ENCODE measurements at places on chromosomes 1 and 21.

DNA sequence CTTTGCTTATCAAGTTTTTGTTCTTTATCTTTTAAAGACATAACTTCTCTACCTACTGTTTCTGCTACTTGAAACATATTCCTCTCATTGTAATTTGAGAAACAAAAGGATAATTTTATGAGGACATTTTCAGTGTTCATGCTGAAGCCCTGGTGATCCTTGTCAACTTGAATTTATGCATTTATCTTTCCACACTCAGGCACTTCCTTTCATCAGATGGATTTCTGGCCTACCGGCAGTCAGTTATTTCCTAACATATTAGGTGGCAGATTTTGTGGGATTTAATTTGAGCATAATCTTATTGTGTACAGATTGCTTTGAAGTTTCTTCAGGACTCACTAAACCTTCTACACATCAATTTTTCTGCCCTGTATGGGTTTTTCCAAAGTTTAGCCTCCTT lies 75.0 kb downstream of the RGL1 start:
- DNase-seq = no peak

DNA sequence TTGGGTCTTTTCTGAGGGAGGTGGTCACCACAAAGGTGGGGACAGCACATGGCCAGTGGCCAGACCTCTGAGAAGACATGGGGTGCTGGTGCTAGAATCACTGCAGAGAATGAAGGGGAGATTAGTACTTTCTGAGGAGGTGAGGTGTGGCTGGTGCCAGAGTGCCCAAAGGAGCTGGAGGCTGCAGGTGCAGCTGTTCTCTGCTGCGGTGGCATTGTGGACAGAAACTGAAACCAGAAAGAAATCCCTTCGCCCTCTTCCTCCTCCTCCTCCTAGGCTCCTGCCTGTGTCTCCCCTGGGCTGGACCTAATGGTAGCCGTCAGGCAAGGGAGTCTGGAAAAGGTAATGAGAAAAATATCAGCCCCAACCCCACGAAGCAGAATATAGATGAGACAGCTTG lies 261.7 kb downstream of the TM2D1 start:
- no peak for DNase-seq

DNA sequence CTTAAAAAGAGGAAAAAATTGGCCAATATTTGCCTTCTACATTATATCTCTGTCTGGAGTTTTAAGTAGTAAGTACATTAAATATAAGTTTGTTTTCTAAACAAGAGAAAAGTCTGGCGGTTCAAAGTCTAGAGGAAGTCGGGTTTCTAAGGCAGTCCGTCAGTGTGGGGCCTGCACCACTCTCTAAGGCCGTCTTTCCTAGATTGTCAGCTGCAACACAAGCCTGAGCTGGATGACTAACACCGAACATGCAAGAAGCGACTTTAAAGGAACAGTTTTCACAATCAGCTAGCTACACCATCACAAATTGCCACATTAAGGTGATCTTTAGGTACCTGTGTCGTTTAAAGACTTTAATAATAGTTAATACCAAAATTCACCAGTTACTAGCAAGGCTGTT lies 19.6 kb downstream of the CCSAP start:
- DNase-seq = no peak

DNA sequence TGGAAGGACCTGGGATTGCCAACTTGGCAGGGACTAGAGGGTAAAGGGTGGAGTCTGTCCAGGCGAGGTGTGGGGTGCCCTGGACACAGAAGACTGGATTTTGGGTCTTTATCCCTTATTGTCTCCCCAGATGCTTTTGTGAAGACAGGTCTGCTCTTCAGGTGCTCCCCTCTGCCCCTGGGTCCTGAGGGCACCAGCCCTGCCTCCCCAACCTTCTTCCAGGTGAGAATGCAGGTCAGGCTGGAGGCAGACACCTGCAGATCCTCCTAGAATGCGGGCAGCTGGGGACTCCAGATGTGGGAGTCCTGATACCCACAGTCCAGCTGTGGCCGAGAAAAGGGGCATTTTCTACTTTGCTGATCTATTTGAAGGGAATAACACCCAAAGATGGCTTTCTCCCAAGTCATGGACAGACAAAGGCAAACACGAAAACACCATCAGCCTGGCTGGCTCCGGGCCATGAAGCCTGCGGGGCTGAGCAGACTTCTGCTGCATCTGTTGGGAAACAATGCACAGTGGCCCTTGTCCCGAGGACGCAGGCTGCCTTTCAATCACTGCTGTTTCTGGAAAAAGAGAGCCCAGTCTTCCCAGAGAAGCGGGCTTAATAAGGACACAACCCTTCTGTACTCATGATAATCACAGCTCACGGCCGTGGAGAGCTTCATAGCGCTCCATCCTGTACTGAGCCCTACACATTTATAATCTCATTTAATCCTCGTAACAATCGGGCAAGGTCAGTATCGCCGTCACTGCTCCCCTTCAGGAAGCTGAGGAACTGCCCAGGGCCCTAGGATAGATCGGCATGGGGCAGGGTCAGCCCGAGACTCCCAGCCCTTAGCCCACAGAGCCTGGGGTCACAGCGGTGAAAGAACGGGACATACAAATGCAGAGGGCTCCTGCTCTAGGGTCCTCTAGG lies 62.0 kb upstream of the ABCG1 start:
- DNase-seq = no peak

DNA sequence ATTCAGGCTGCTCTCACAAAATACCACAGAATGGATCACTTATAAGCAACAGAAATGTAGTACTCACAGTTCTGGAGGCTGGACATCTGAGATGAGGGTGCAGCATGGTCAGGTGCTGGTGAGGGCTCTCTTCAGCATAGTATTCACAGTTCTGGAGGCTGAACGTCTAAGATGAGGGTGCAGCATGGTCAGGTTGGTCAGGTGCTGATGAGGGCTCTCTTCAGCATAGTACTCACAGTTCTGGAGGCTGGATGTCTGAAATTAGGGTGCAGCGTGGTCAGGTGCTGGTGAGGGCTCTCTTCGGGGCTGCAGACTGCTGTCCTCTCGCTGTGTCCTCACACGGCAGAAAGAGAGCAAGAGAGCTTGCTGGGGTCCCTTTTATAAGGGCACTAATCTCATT lies 17.1 kb downstream of the PDZK1IP1 start:
- no peak for DNase-seq

GRCh38 chr1:109822749-109823542 lies 59.2 kb upstream of the EPS8L3 start:
- DNase-seq = no peak

DNA sequence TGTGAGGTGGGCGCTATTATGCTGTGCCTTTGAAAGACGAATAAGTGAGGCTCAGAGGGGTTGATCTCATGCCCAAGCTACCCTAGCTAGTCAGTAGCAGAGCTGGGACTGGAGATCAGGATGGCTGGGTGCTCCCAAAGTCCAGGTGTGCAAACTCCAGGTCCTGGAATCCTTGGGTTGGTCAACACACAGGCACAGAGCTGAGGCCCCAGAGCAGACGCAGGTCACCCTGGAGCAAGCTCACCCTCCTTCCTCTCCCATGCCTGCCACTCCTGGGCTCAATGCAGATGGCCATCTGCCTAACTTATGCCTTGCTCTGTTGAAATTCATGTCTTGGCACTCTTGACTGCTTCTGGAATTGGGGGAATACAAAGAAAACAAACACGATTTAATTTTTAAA lies 587.2 kb downstream of the PTPRU start:
- DNase-seq = no peak

DNA sequence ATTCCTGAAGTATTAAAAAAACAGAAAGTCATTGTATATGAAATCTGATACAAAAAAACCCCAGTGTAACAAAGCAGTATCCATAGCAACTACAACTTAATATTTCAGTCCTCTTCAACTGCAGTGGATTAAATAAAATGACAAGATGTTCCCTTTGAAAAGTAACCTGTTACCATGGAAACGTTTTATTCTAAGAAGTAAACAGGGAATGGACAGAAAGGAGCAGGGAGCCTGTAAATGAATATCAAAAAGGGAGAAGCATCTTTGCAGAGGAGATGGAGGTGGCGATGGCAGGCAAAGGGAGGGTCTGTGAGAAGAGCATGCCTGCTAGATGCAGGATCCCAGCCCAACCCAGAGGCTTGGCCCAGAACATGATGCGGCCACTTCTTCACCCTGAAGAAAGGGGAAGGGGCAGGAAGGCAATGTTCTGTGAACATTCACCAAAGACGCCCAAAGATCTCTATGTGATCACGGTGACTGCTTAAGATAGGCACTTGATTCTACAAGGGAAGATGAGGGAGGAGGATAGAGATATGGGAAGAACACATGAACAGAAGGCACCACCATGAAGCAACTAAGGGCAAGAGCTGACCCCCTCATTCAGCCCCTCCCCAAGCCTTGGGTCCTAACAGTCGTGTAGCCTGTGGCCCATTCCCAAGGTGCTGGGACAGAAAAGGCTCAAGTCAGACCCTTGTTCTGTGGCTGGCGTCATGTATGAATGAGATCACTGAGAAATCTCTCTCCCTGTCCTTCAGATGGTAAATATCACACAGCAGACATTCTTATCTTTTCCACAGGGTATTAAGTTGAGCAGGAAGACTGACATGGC lies 200.0 kb downstream of the SLC45A1 start:
- DNase-seq = peak; percentile 58

GRCh38 chr21:15732290-15732995 lies 2.7 kb downstream of the USP25 start:
- DNase-seq = peak; percentile 84

GRCh38 chr1:17377325-17377953 lies 5.4 kb downstream of the PADI6 start:
- no peak for DNase-seq

GRCh38 chr1:216596281-216596862 lies 126.9 kb downstream of the ESRRG start:
- no peak for DNase-seq

DNA sequence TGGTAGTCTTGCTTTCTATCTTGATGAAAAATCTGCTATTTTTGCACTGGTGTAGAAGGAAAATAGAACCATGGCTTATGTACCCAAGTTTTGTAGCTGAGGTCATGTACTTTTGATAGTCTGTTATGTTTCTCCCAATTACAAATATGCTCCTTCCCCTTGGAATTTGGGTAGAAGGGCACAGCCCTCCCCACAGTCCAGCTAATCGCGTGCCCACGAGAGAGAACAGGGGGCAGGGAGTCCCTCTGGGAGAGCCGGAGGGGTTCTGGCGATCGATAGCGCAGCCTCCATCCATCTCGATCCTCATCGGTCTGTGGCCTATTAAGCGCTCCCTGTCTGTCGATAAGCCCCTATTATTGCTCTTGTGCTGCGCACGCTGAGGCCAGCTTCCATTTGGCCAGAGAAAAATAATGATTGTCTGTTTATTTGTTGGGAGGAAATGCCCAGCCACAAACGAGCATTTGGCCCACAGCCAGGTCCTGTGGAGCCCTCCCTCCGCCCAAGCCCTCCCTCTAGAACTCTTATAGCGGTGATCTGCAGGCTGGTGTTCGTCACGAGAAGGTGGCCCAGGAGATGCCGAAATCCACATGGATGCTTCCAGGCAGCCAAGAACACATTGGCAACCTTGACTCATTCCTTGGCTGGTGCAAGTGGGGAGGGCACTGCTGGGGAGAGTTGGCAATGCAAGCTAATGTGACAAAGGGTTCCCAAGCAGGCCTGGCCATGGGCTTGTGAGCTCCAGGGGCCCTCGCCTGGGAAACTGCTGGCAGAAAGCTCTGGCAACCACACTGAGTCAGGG lies 134.7 kb upstream of the TNR start:
- no peak for DNase-seq

DNA sequence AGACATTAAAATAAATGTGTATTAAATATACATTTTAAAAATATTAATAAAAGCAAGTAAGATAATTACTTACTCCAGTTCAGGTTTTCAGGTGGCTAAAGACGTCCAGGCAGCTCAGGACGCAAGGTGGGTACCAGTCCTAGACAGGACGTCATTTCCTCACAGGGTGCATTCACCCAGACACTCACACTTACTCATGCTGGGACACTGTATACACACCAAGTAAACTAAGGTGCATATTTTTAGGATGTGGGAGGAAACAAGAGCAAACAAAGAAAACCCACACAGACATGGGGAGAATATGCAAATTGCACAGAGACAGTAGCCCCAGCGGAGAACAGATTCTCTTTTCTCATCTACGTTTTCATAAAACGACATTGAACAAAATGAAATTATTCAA lies 457.9 kb downstream of the BRINP3 start:
- no peak for DNase-seq

- DNase-seq = no peak
These were observed 139.1 kb upstream of the ETV3 start for GRCh38 chr1:157277281-157277680.
